ENCODE measurements at places on chromosomes 7 and 10.

DNA sequence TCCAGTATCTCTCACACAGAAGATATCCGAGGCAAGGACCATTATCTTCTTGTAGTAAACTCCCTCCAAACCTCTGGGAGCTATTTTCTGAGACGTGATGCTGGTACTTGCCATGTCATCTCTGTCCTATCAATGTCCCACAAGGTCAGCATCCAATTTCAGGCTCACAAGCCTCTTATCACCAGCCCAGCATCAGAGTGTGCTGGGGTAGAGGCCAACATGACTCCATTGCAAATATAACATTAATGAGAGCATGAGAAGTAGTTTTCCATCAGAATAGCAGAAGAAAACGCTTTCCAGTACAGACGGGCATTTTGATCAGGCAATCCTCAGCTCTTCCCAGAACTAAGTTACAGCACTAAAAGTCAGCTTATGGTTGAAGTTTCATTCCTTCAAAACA, 5.6 kb downstream of the MORN4 start:
- no peak for DNase-seq

DNA sequence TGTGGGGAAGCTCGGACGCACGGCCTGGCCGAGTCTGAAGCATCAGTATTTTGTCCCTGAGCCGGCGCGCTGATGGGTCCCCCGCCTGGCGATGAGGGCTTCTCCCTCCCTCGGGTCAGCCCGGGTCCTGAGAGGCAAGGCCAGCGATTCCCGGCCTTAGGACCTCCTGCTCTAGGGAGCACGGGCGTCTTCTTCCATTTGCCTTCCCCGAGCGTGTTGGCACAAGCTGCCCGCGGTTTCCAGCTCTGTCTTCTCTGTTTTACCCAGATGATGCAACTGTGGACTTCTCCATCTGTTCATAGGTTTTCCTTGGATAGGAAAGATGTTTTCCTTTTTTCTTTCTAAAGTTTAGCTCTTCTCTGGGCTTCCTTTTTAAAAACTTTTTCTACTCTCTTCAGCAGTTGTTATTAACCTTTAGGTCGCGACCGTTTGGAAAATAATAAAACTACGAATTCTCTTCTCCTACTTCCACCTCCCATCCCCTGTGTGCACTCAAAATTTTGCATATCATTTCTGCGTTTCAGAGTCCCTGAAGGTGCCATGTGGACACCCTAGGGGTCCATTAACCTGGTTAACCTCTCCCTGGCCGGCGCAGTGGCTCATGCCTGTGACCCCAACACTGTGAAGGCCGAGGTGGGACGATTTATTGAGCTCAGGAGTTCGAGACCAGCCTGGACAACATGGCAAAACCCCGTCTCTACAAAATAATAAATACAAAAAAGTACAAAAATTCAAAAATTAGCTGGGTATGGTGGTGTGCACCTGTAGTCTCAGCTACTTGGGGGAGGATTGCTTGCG, 1.4 kb upstream of the SLC25A28 start:
- DNase-seq: no peak

DNA sequence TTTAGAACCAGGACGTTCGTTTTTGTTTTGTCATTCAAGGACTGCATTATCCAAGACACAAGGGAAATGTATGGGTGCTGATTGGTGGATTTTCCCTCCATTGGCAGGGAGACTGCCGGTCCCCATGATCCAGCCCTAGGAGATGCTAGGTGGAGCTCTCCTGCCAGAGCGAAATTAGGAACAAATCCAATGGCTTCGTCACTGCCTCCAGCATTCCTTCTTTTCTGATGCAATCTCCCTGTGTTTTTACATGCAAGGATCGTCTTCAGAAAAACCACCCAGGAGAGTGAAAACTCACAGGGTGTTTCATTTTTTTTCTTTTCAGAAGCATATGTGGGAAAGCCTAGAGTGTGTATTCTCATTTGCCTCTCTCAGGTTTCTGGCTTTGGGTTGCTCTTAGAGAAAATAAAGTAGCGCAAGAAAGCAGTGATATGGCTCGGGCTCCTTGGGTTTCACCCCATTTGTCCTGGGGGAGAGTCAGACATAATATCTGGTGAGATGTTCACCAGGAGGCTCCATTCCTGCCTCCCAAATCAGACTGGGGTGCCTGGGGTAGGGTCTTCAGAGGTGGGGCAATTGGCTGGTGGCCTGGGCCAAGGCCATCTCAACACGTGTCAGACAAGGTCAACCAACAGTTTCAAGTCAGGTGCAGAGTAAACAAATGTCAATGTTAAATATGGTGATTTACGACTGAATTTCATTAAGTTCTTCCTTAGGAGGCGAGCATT, 450.9 kb upstream of the MKI67 start:
- DNase-seq: no peak

DNA sequence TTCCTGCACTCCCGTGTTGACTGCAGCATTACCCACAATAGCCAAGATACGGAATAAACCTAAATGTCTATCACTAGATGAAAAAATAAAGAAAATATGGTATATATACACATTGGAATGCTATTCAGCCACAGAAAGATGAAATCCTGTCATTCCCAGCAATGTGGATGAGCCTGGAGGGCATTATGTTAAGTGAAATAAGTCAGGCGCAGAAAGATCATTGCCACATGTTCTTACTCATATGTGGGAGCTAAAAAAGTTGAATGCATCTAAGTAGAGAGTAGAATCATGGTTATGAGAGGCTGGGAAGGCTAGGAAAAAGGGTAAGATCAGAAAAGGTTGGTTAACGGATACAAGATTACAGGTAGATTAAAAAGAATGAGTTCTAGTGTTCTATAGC, 219.1 kb upstream of the MKI67 start:
- DNase-seq: no peak

DNA sequence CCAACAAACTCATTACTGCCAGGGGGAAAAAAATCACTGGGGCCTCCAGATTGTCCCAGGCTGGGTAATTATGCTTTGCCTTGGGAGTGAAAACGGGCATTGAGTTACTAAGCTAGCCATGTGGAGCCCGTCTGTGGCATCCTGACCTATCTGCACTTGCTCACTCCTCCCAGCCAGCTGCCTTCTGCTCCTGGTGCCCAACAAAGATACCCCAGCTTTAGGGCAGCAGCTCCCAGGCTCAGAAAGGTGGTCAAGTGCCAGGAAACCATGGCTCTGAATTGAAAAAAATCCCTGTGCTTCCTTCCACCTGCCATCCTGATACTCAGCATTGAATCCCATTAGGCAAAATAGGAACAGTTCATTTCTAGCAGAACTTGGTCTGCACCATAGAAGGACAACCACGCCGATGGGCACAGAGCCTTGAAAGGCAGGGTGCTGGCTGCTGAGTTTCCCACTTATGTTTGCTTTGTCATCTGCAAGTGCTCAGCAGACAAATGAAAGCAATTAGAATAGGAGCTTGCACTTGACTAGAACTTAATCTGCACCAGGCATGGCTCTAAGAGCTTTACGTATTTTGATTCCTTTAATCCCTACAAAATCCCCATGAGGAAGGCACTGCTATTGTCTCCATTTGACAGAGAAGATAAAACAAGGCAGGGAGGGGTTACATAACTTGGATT, 42.8 kb downstream of the HSPA12A start:
- no peak for DNase-seq

DNA sequence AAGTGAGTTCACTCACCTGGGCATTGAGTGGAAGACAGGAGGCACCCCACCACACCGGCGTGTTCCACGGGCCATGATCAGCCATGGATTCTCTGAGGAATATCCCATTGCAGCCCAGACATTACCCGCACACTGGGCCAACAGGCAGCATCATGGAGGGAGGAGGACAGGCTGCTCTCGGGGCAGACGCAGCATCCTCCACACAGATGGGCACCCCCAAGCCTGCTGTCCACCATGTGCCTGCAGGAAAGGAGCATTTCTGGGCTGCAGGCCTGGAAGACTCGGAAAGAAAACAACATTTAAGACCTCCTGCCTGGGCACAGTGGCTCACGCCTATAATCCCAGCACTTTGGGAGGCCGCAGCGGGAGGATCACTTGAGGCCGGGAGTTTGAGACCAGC, 71.0 kb upstream of the SH2B2 start:
- DNase-seq: no peak

- DNase-seq: no peak
Observed at GRCh38 chr7:134197345-134197744, 70.2 kb downstream of the LRGUK start.

- no peak for DNase-seq
Observed at GRCh38 chr7:129703751-129704150, 92.2 kb downstream of the NRF1 start.

DNA sequence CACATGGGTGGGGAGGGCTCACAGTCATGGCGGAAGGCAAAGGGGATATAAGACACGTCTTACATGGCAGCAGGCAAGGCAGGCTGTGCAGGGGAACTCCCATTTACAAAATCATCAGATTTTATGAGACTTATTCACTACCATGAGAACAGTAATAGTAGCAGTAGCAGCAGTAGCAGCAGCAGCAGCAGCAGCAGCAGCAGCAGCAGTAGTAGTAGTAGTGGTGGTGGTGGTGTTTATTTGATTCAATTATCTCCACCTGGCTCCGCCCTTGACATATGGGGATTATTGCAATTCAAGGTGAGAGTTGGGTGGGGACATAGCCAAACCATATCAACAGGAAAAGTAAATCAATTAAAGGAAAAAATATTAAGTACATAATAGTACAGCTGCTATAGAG, 184.7 kb downstream of the LRMDA start:
- DNase-seq: no peak

GRCh38 chr10:112915590-112916572, 34.2 kb upstream of the TCF7L2 start:
- DNase-seq: peak; percentile 77

GRCh38 chr10:58967551-58968388, 208.7 kb upstream of the PHYHIPL start:
- DNase-seq: no peak

DNA sequence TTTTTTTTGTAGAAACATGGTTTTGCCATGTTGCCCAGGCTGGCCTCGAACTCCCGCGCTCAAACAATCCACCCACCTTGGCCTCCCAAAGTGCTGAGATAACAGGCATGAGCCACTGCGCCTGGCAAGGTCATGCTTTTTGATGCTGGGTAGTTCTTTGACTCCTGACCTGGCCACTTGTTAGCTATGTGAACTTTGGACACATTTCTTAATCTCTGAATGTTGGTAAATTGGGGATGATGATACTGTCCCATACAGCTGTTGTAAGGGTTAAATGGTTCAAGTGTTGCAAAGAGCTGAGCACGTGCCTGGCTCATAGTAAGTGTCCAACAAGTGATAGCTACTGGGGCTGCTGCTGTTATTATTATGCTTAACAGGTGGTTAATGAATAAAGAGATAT, 2.3 kb downstream of the ZNHIT1 start:
- DNase-seq: no peak

GRCh38 chr7:149500201-149500600, 2.6 kb upstream of the ZNF746 start:
- no peak for DNase-seq

DNA sequence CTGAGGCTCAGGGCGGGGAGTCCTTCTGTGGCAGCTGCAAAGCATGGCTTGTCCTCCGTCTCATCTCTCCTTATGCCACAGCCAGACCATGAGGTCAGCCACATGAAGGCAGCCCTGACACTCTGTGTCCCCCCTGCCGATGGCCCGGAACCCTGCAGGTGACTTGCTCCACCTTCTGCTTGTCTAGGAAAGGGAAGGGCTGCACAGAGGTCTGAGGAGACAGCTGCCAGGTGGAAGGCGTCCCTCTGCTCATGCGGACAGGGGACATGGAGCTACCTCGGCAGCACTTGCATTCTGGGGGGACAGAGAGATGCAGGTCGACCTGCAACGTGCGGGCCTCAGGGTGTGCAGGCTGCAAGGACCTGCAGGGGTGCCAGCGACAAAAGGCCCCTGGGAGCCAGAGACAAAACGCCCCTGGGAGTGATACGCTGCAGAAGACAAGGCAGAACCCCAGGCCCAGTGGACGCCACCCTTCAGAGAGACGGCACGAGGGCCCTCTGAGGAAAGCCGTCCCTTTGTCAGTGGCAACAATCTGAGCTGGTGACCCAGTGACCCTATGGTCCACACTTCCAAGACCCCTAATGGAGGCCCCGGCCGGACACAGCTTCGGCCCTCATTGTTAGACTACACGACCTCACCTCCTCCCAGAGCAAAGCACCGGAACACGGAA, 205.2 kb upstream of the PPP2R2D start:
- DNase-seq: no peak

DNA sequence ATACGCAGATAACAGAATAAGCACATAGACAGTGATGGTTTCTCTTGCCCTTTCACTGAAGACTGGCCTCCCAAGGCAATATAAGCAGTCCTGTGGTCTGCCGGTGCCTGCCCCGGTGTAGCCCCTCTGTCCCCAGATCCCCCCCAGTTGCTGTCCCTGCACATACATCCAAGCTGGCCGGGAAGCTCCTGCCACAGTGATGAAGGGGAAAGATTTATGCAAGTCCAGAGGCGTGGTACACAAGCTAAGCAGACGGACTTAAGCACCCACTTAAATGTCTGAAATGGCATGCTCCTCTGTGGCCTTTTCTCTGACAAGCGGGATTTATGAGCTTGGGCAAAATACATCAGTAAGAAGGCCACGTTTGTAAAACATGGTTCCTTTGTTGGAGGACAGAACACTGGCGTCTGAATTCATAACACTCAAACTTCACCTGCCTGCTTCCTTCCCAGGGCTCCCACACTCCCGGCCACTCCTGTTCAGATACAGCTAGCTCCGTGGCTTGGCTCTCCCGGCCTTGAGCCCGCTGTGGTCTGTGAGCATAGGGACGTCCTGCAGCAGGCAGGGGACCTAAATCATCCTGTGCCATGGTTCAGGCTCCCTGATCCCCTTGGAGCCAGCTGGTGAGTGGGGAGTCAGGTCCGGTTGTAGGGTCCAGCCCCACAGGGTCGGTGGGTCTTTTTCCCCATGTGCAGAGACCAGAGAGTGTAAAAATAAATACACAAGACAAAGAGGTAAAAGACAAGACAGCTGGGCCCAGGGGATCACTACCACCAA, 61.7 kb upstream of the PPP2R2D start:
- no peak for DNase-seq

- no peak for DNase-seq
Observed at GRCh38 chr10:43308986-43309385, 42.1 kb upstream of the RASGEF1A start.

GRCh38 chr7:119472408-119473038, 800.5 kb upstream of the KCND2 start:
- no peak for DNase-seq

GRCh38 chr7:135831455-135832195, 83.0 kb upstream of the FAM180A start:
- no peak for DNase-seq

- DNase-seq: no peak
Observed at GRCh38 chr10:109618748-109619147, 304.6 kb downstream of the XPNPEP1 start.

- DNase-seq: peak; percentile 87
Observed at GRCh38 chr7:101363734-101364374, 1.2 kb downstream of the COL26A1 start.

GRCh38 chr7:134395604-134396003, 63.3 kb downstream of the AKR1B1 start:
- no peak for DNase-seq

All from lower leg skin (tissue), 4 donors.